Naive thymus-derived CD8-positive, alpha-beta T cell (primary cell): ENCODE measurements at places on chromosomes 6 and 20. TPM values are rescaled to one million over a fixed set of nuclear protein-coding genes. Genes with fewer than 3 reads are reported as not detected.

PARD6B gene
- 9.4 TPM for total RNA-seq

STX11 gene
- total RNA-seq: 3.0 TPM

DNA sequence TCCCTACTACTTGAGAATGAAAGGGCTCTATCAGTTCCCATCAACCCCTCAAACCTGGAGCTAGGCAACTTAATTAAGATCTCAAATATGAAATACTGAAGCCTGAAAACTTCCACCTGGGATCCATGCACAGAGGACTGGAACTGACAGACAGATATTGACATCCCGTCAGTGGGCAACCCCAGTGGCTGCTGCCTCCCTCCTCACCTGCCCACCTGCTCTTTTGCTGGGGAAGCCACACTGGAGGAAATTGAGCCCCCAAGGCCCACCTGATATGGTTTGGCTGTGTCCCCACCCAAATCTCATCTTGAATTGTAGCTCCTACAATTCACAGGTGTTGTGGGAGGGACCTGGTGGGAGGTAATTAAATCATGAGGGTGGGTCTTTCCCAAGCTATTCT, 192.8 kb downstream of the LRFN2 start:
- DNase-seq: no peak

YTHDF1 gene
- 53.1 TPM for total RNA-seq

GRCh38 chr6:33746036-33746600, 587 bp downstream of the IP6K3 start:
- no peak for DNase-seq

DNA sequence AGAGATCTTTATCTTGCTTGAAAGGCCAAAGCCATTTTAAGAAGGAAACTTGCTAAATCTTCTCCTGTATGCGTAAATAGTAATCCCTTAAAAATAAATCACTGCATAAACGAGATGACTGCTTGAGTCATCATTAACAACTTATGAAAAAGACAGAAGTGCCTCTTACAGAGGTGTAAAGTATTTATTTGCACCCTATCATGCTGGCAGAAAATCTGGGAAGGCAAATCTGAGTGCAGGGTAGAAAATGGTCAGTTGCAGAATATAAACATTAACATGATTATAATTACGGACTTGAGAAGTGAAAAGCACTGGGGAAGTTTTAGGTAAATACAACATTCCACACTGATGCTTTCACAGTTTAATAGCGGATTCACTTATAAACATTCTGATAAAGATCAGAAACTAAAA, 67.5 kb upstream of the FBXO30 start:
- no peak for DNase-seq

DNA sequence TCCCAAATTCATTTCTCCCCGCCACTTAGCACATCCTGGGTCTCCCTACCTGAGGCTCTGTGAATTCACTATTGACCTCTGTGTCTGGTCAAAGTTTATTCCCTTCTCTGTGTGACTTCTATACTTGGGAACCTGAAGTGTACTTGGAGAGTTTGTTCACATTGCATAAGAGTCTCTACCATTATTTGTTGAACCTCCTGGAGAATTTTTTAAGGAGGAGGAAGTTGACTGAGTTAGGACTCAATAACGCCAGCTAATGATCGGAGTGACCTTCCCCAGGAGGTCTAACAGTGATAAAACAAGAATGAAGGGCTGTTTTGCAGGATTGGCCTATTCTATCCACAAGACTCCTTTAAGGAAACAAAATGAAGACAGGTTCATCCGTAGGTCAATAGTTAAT, 23.6 kb downstream of the STMND1 start:
- no peak for DNase-seq

PGBD1 gene
- 2.4 TPM for total RNA-seq

SEMG1 gene
- not detected for total RNA-seq

- no peak for DNase-seq
These were observed 28.3 kb downstream of the FYN start for GRCh38 chr6:111844921-111845320.

GRCh38 chr6:33698494-33698893, 13.0 kb downstream of the UQCC2 start:
- no peak for DNase-seq

GRCh38 chr6:166813461-166813860, 142.9 kb downstream of the RNASET2 start:
- DNase-seq: no peak

GRCh38 chr20:17471606-17472187, 59.5 kb downstream of the BFSP1 start:
- no peak for DNase-seq

DNA sequence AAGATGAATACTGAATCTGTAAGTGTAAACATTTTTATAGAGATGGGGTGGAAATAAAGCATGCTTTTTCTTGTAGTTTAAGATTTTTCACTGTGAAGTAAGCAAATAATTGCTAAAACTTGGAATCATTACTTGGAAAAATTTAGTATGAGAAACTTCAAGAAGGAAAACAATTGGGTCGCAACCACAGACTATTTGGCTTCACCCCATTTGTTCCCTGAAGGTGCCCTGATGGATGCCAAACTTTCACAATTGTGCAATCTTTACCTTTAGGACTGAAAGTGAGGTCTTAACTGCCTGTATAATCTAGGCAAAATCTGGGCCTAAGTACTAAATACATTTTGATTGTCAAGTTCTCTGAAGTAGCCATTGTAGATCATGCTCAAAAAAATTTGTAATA, 330.1 kb downstream of the HDGFL1 start:
- no peak for DNase-seq

DNA sequence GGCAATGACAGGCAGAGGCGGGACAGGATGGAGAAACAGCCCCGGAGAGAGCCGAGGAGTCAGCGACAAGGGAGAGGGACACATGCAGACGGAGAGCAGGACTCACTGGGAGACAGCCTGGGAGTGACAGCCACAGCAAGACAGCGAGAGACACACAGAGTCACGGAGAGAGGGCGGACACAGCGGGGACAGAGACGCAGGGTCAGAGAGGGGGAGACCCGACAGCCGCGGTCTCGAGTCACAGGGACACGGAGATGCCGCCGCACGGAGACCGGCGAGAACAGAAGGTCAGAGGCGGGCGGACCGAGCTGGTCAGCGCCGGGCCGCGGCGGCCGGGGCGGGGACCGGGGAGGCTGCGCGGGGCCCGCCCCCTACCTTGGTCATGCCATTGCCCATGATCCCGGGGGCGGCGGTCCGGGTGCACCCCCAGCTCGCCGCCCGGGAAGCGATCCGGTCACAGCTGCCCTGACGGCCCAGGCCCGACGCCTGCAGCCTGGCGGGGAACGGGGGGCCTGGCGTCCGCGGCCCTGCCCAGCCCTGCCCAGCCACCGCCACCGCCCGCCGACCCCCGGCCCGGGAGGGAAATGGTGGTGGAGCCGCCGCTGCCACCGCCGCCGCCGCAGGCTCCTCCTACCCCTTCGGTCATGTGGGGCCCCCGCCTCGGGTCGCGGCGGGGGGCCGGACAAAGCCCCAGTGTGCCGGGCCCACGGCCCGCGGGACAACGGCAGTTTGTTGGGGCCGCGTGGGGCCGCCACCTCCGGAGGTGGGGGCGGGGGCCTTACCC, at the start of the genes DUSP15 and TTLL9:
Gene DUSP15 (minus strand): TSS at position 586 of the 784 bp plus-strand sequence. CDS start 190 bp downstream, at position 396.
Gene TTLL9 (plus strand): TSS at position 693 of the 784 bp plus-strand sequence. CDS start 493 bp downstream, outside the sequence.
- no peak for DNase-seq

SLC35D3 gene
- total RNA-seq: not detected

DNA sequence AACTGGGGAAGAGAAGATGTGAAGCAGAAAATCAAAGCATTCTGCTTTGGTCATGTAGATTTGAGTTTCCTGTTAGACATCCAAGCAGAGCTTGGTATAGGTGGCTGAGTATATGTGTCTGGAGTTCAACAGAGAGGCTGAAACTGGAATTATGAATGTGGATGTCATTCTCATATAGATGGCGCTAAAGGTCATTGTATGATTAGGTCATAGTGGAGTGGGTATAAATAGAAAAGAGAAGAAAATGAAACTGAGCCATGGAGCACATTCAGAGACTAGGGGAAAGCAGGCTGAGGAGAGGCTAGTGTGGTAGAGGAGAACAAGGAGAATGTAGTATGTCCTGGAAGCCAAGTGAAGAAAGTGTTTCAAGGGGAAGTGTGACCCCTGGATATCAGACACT, 295.6 kb upstream of the PLN start:
- DNase-seq: no peak

JPH2 gene
- not detected for total RNA-seq

GRCh38 chr6:100633096-100633777, 168.5 kb upstream of the SIM1 start:
- DNase-seq: no peak

DNA sequence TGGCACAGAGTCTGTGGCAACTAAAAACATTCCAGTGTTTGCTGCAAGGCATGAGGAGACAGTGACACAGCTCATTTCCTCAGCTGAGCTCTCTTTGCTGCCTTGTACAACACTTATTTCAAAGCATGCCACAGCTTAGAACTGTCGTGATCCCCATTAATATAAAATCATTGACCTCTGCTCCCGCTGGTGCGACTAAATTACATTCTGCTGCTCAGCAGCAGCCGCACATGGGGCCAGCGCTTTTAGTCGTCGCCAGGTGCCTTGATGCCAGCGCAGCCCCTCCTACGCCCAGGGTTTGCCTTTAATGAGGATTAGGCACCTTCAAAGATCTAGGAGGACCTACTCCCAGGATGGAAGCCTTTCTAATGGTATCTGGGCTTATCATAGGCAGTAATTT, 717.9 kb upstream of the POU3F2 start:
- DNase-seq: no peak

DNA sequence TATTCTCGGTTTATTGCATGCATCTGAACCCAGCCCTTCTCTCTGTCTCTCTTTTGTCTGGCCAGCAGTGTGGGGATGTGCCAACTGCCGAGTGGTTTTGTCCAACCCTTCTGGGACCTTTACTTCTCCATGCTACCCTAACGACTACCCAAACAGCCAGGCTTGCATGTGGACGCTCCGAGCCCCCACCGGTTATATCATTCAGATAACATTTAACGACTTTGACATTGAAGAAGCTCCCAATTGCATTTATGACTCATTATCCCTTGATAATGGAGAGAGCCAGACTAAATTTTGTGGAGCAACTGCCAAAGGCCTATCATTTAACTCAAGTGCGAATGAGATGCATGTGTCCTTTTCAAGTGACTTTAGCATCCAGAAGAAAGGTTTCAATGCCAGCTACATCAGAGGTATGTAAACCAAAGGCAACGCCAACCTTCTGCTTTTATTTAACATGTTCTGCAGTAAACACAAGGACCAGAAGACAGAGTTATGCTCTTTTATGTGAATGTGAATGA, 65.8 kb downstream of the ADGRG6 start:
- no peak for DNase-seq

DNA sequence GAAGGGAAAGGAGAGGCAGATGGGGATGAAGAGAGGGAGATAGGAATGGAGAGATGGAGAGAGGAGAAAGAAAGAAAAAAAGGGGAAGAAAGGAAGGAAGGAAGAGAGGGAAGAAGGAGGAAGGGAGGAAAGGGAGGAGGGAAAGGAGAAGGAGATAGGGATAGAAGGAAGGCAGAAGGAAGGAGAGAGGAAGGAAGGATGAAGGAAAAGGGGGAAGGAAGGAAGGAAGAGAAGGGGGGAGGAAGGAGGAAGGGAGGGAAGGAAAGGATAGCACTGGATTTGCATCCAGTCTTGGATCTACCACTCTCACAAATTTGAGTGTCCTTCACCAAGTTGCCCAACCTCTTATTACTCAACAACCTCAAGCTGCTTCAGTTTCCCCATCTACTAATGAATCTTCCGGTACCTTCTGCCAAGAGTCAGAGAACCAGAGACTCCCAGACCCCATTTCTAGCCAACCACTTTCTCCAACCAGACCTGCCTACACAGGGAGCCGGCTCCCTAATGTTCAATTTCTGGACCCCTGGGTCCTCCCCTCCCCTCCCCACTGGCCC, 79.7 kb upstream of the FOXP4 start:
- no peak for DNase-seq

DNA sequence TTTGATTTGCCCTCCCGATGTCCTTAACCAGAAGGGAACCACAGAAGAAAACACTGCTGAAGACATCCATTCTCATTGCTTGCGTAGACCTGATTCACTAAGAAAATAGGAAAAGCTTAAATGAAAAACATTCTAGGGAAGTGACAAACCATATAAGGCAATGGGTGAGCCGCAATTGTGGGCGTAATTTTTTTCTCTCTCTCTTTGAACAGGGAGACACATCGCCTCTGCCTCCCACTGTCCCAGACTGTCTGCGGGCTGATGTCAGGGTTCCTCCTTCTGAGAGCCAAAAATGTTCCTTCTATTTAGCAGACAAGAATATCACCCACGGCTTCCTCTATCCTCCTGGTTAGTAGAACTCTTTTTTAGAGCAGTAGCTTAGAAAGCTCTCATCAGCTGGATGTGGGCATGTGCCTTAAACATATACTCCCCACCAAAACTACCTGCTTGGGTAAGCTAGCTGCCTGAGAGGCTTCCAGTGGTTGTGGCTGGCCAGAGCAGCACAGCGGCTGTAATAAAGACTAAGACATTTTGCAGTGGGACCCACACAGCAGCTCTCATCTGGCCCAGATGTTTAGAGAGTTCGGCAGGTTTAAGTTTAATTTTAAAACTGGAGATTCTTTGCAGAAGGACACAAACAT, 22.7 kb upstream of the CTAGE9 start:
- no peak for DNase-seq

GRCh38 chr6:7701212-7701834, 24.6 kb upstream of the BMP6 start:
- DNase-seq: no peak

DNA sequence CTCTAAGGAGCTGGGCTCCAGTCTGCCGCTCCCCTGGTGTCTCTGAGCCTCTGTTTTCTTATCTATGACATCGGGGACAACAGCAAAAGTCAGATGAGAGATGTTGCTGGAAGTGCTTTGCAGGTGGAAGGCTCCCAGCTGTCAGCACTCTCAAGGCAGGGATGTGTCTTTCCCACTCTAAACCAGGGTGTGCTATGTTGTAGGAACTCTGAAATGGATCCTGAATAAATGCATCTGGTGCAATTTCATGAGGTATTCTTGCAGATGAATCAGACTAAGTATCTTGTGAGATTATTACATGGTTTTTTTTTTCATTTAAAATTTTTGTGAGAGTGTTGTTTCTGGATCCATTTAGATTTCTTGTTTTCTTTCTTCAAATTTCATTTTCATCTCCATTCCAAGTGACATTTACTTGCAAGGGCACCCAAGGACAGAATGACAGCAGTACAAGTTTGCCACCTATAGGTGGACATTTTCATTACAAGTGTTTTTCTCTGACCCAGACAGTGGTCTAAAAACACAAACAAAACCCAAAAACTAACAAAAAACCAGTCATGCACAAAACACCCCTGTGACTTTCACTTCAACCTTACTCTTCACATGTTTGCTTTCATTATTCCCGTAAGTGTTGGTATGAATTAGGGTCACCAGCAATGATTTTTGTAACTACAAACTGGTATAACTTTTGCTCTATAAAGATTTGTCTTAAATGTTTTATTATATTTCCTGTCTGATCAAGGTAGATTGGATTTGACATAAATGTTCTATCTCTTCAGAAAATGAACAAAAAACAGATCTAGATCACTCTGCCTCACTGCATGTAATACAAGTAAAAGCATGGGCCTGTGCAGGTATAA, 14.7 kb upstream of the SIM1 start:
- DNase-seq: no peak

DNA sequence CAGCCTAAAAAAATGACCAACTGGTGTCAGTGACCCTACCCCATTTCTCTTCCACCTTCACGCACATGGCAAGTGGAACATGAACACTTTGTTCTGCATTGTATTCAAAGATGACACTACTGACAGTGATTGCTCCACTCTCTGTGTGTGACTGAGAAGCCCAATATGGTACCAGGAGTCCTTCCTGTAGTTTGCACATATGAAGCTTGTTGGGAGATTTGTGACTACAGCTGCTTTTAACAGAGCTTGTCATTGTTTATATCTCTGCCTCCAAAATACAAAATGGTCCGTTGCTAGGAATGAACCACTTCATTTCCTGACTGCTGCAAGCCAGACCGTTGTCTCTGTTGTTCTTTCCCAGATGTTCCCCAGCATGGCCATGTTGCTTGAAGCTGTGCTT, 140.3 kb upstream of the TCF21 start:
- DNase-seq: no peak

CCN6 gene
- total RNA-seq: not detected

CTSA gene
- 79.1 TPM for total RNA-seq
